HFF-Myc (cell line): ENCODE measurements at places on chromosomes 7 and 10.

GRCh38 chr7:112225006-112225405, 18.5 kb downstream of the ZNF277 start:
- DNase-seq = no peak

DNA sequence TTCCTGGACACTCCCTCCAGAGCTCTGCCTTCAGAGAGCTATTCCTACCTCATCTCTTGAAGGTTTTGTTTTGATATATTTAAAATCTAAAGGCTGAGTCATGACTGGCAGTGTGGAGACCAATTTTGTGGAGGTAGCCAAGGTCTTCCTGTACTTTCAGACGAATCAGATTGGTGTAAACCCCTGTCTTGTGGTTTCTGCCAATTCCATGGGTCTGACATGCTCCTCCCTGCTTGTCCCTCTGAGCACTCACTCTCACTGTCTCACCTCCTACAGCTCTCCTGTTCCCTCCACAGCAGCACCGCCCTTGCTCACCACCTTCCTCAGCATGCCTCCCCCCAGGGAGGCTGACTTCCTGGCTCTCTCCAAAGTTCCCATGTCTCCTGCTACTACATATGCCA, 179.8 kb downstream of the NPSR1 start:
- DNase-seq = no peak

DNA sequence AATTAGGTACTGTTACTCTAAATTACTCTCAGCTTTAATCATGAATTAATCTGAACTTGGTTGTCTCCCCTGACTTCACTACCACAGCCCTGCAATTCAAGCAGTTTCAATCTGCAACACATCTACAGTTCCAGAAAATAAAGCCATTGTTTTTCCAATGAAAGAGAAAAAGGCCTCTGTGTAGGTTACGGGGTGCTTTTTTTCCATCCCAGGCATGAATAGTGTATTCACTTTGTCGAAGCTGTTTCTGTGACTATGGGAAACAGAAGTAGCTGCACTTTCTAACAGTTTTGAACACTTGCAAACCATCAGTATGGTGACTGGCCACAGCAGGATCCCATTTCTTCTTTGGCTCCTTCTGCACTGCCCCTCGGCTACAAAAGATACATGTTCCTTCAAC, 460.2 kb downstream of the GRM8 start:
- no peak for DNase-seq

DNA sequence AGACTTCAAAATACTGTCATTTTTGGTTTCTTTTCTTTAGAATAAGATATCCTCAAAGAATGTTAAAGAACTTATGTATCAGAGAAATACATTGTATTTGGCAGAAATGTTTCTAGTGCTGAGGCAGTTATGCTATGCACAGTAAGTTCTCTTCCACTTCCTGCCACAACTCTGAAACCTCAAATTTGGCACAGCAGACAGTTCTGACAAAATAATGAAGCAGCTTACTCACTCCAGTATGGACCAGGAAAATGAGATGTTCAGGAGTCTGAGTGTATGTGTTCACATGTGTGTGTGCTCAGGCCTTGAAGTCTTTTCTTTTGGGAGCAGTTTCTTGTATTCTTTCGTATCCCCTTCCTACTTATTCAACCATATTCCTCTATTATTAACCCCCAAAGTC, 197.0 kb upstream of the AGK start:
- no peak for DNase-seq

DNA sequence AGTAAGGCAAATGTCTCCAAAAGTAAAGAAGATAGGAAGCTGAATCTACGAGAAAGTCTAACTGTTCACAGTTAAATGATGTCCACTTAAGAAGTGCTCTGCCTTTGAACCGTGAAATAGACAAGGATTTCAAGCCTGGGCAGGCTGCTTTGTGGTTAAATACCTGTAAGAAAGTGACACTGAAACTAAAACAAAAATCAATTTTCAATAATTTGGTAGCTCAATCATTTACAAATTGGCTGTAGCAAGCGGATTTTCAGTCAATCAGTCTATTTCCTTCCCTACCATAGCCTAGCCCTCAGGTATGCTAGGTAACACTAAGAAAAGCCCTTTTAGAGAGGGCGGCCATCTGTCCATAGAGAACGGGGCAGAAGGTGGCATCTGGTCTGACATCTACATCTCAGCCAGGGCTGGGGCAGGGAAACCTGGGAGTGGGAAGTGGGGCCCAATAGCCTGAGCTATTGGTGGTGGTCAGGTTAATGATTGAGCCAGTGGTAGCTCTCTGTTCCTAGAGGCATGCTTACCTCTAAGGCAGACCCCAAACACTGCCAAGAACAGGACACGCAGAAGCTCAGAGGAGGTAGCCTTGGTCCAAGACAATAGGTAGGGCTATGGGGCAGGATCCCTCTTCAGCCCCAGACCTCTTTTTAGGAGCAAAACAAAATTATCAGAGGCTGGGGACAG, 223.2 kb downstream of the CCSER2 start:
- no peak for DNase-seq

GRCh38 chr7:128920913-128921582, 10.5 kb upstream of the KCP start:
- no peak for DNase-seq

- no peak for DNase-seq
Measured at GRCh38 chr7:129792721-129793120, 160.0 kb downstream of the UBE2H start.

DNA sequence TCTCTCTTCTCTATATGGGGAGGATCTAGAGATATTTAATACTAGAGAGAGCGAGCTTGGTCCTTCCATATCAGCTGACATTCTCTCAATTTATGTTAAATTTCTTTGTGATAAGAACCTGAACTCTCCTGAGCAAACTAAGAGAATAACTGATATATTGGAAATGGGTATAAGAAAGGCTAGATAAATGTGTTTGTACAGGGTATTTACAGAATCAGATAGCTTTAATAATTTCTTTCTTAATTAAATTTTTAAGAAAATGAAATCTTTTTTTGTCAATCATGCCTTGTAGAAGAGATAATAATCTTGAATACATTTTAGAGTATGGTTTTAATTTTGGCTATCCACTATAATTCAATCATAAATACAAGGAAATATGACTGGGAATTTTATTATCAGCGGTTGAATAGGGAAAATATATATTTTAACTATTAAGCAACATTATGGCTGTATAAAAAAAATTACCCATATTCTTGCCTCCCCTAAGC, 58.7 kb downstream of the ANKIB1 start:
- DNase-seq = no peak

GRCh38 chr7:20797462-20798080, 10.9 kb upstream of the SP8 start:
- DNase-seq = no peak

- DNase-seq = peak; percentile 61
Measured at GRCh38 chr10:61262486-61263261, 190.5 kb downstream of the TMEM26 start.

GRCh38 chr7:71186535-71187057, 54.7 kb downstream of the GALNT17 start:
- no peak for DNase-seq

GRCh38 chr7:154353355-154353767, 301.2 kb downstream of the DPP6 start:
- DNase-seq = no peak

- DNase-seq = no peak
Measured at GRCh38 chr7:116211913-116212596, 1.7 kb downstream of the TES start.

GRCh38 chr7:3176112-3177000, 124.7 kb upstream of the SDK1 start:
- no peak for DNase-seq

DNA sequence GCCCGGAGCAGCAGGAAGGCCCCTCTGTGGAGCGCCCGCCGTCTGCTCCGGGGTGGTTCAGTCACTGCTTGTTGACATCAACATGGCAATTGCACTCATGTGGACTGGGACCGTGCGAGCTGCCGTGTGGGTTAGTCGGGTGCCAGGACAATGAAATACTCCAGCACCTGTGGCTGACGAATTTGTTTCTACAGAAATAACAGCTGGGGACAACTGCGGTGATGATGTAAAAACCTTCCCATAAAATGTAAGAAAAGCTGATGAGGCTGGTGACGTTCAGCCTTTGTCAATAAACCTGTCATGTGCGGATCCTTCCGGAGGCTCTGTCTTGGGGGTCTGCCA, 5.6 kb downstream of the GPER1 start:
- DNase-seq = no peak

DNA sequence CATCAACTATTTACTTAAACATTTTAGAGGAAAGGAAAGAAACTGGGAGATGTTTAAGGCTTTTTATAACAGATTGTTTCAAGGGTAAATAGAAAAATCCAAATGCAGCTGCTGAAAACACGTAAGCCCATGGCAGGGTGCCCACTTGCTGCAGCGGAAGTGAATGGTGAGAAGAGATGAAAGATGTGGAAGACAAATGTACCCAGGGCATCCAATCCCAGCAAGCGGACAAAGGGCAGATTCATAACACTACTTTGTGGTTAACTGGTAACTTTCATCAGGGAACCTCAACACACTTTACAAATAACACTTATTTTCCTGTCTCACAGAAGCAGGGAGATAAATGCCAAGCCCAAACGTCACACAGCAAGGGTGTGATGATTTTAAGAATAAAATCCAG, 358.4 kb downstream of the KCNMA1 start:
- no peak for DNase-seq

- DNase-seq = no peak
Measured at GRCh38 chr10:96671211-96671890, 49.0 kb downstream of the PIK3AP1 start.

GRCh38 chr10:15461353-15462108, 90.4 kb upstream of the FAM171A1 start:
- DNase-seq = peak; percentile 74

- no peak for DNase-seq
Measured at GRCh38 chr10:126216632-126216961, 171.7 kb downstream of the ADAM12 start.

- no peak for DNase-seq
Measured at GRCh38 chr10:118505363-118505762, 90.1 kb downstream of the PRLHR start.

GRCh38 chr10:125698481-125698998, 15.6 kb upstream of the TEX36 start:
- no peak for DNase-seq

- no peak for DNase-seq
Measured at GRCh38 chr7:1055956-1056784, 11.8 kb downstream of the GPR146 start.

DNA sequence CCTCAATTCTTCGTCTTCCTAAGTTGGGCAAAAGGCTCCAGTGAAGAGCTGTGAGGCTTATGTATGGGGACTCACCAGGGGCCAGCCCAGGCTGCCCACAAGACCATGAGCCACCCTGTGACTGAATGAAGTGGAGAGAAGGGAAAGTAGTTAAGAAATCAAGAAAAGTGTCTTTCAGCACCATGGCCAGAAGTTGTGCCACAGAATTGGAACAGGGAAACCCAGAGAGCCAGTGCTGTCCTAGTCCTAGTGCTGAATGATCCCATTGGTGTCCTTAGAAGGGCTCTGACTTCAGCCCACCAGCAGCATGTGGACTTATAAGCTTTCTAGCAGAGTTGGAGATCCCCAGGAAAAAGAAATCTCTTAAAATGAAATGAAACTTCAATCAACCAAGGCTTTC, 37.0 kb upstream of the CCSER2 start:
- no peak for DNase-seq

DNA sequence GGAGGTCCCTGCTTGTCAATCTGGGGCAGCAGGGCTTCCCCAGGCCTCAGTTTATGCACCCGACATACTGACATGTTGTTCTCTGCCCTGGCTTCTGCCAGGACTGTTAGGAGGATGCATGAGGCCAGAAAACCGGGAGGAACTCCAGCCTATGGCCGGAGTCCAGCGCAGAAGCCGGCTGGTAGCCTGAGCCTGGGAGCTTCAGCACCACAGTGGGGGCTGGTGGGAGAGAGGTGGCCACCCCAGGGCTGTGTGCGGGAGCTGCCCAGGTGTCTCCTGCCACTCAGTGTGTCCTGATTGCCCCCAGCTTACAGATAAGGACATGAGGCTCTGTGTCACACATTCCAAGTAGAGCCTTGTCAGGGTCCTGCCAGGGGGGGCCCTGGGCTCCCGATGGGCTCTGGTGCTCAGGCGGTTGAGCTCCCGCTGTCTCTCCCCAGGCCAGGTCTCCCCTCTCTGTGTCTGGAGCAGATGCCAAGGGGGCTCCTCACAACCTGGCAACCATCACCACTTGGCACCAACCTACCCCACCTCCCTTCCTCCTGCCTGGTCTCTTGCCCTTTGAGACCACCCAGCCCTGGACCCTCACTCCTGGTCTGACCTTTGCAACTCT, 32.3 kb downstream of the PPIF start:
- DNase-seq = no peak

- DNase-seq = no peak
Measured at GRCh38 chr7:158317238-158318205, 270.1 kb downstream of the PTPRN2 start.

GRCh38 chr10:14971867-14972448, 12.8 kb downstream of the MEIG1 start:
- no peak for DNase-seq

DNA sequence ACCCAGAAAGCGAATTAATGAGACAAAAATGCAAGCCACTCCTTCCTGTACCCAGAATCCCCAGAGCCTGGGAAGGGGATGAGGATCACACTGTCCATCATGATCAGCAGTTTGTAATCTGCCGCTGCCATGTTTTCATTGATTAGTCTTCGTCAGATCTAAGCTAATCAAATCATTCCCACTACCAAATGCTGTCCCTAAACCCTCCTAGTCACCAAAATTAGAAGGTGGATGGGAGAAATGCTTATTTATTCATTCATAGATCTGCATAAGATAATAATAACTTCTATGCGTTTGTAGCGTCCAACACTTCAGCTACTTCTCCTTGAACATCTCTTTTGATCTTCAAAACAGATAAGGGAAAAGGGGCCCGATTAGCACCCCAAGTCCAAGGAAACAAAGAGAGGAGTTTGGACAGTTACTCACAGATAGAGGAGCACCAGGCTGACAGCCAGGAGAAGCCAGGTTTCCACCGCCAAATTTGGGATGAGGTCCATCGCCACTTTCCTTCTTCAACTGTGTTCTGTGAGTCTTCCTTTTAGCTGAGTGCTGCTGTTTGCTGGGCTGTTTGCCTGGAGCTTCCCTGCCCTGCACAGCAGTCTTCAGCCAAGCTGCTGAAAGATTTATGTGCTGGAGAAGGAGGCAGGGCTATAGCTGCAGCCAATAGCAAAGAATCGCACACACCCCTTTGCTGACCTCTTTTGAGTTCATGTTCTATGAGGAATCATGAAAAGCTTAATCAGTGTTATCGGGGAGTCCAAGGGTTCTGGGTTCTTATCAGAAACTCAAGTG, at the start of gene CYP3A5:
Gene CYP3A5 (minus strand): TSS at position 597 of the 792 bp plus-strand sequence. CDS start 100 bp downstream, at position 497.
- DNase-seq = peak; percentile 11

DNA sequence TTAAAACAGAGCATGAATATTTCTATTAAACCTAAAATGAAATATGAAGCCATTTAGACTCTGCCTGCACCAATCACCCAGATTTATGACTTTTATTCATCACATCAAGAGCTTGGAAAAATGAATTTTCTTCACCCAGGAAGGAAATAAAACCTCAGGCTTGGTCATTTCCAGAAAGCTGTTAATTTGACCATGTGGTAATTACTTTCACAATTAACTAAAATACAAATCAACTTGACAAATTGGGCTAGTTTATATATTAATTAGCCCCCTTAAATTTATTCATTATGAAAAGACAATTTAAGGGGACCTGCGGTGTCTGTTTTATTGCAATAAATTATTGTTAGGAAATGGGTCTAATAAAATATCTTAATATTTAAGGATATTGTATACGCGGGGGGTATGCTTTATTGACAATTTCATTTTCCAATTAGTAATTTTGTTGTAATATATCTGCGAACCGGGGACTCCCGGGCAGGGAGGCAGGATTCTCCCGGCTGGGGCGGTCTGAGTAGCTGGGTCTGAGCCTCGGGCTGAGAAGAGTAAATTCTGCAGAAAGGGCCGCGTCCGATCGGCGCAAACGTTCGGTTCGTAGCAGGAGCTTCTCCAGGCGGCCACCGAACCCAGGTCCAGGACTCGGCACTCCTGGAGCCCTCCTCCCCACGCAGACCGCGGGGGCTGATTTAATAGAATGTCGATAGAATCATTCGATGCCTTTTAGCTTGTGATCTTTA, 9.4 kb upstream of the MNX1 start:
- no peak for DNase-seq
